ENCODE measurements at places on chromosomes 6 and 20. TPM values are rescaled to one million over a fixed set of nuclear protein-coding genes. Genes with fewer than 3 reads are reported as not detected.

DNA sequence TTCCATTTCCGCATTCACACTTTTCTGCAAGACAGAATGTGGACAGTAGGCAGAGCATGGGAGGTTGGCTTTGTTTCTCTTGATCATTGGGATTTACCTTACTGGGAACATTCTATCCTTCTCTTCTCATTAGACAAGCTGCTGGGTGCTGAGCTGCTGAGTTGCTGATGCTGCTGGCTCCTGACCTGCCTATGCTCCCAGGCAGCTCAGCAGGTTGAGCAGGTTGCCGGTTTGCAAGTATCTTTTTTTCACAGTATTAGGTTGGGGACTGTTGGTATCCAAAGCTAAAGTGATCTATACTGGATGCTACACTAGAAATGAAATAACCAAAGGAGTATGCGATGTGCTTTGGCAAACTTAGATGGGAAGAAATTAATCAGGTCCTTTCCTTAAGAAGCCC lies 23.7 kb upstream of the ADGRF4 start:
- no peak for DNase-seq

GRCh38 chr6:106750946-106751345 lies 121.6 kb downstream of the QRSL1 start:
- no peak for DNase-seq

DNA sequence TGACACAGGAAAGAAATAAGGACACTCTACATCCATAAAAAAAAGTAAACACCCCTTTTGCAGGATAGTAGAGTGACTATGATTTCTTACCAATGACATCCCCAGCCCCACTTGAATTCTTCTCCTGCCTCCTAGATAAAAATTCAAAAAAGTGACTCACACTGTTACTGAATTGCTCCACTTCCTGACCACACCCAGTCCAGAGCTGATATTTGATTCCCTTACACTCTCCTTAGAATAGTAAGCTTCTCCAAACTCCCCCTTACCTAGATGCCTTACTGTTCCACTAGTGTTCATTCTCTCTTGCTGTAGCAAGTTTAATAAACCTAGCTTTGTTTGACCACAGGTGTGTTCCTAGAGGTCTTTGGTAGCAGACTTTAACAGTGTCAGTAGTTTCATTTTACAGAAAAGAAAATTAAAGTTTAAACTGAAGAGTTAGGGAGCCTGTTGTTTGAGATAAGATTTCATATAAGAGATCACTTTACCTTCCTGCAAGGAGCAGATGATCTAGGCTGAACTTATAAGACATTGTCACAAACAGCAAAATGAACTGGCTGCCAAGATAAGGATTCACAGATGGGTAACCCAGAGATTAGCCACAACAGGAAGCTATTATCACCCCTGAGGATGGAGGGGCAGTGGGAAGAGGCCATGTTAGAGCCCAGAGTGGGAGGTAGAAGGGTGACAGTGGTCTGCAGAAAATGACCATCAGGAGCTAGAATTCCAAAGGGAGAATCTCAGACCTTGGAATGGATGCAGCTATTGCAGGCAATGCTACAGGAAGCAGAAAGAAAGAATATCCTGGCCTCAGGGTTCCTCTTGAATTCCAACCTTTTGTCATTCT lies 28.4 kb upstream of the BTN3A2 start:
- DNase-seq, result no peak

- DNase-seq, result no peak
Observed at GRCh38 chr6:18028332-18028731, 40.9 kb upstream of the KIF13A start.

The PAK5 gene
- 0.34 TPM for polyA plus RNA-seq

Data from left lung (tissue), 14 donors.